Renal pelvis (tissue), 12 donors: ENCODE measurements at places on chromosomes 2 and 18. TPM values are rescaled to one million over a fixed set of nuclear protein-coding genes. Genes with fewer than 3 reads are reported as not detected.

CYTIP gene
- 1.7 TPM for polyA plus RNA-seq

AFG3L2 gene
- 66.9 TPM for polyA plus RNA-seq

SLC66A2 gene
- 27.0 TPM for polyA plus RNA-seq

RFTN2 gene
- polyA plus RNA-seq = 14.5 TPM

STARD6 gene
- 0.27 TPM for polyA plus RNA-seq

KATNAL2 gene
- 12.6 TPM for polyA plus RNA-seq

ZNF519 gene
- polyA plus RNA-seq = 14.5 TPM

RAB27B gene
- 4.4 TPM for polyA plus RNA-seq

WDR7 gene
- polyA plus RNA-seq = 10.5 TPM

UBR3 gene
- polyA plus RNA-seq = 41.6 TPM

TEX44 gene
- polyA plus RNA-seq = not detected

CFAP221 gene
- 18.5 TPM for polyA plus RNA-seq

RNF152 gene
- 6.2 TPM for polyA plus RNA-seq

GKN2 gene
- polyA plus RNA-seq = not detected

RNF125 gene
- 2.1 TPM for polyA plus RNA-seq

COL3A1 gene
- 1,230 TPM for polyA plus RNA-seq

SERPINB4 gene
- 0.19 TPM for polyA plus RNA-seq

NRP2 gene
- polyA plus RNA-seq = 66.9 TPM

ARL4C gene
- 52.2 TPM for polyA plus RNA-seq

FRZB gene
- 8.0 TPM for polyA plus RNA-seq

VWC2L gene
- polyA plus RNA-seq = 0.16 TPM

CDCA7 gene
- 32.9 TPM for polyA plus RNA-seq

ACTG2 gene
- polyA plus RNA-seq = 0.36 TPM

ZNF521 gene
- polyA plus RNA-seq = 31.2 TPM

CHAC2 gene
- polyA plus RNA-seq = 4.3 TPM

ST8SIA3 gene
- polyA plus RNA-seq = not detected

C2orf78 gene
- polyA plus RNA-seq = not detected

SLC8A1 gene
- polyA plus RNA-seq = 60.4 TPM

ALLC gene
- not detected for polyA plus RNA-seq

CCDC68 gene
- polyA plus RNA-seq = 6.9 TPM

SRD5A2 gene
- polyA plus RNA-seq = 0.06 TPM

MAL gene
- polyA plus RNA-seq = 283 TPM

TEKT4 gene
- polyA plus RNA-seq = 0.36 TPM

MYO5B gene
- 34.5 TPM for polyA plus RNA-seq

SPATA3 gene
- not detected for polyA plus RNA-seq

TMEM127 gene
- 48.3 TPM for polyA plus RNA-seq

IGFBP5 gene
- 355 TPM for polyA plus RNA-seq

PDCL3 gene
- 38.7 TPM for polyA plus RNA-seq

LDAH gene
- 31.6 TPM for polyA plus RNA-seq

RGPD3 gene
- polyA plus RNA-seq = 0.21 TPM

POTEI gene
- polyA plus RNA-seq = 0.21 TPM

HS6ST1 gene
- polyA plus RNA-seq = 92.9 TPM

PIEZO2 gene
- polyA plus RNA-seq = 18.2 TPM

COBLL1 gene
- 160 TPM for polyA plus RNA-seq

CNDP1 gene
- 0.78 TPM for polyA plus RNA-seq

ECEL1 gene
- polyA plus RNA-seq = 24.8 TPM

SLC40A1 gene
- polyA plus RNA-seq = 112 TPM

GPR45 gene
- not detected for polyA plus RNA-seq

CNGA3 gene
- not detected for polyA plus RNA-seq

SATB2 gene
- polyA plus RNA-seq = 15.2 TPM

AQP12B gene
- 0.57 TPM for polyA plus RNA-seq

ANKRD39 gene
- polyA plus RNA-seq = 8.5 TPM

CCDC142 gene
- polyA plus RNA-seq = 10.2 TPM

SEMA4C gene
- 51.2 TPM for polyA plus RNA-seq

KCNF1 gene
- 1.6 TPM for polyA plus RNA-seq
